ENCODE measurements at places on chromosomes 2 and 18.

DNA sequence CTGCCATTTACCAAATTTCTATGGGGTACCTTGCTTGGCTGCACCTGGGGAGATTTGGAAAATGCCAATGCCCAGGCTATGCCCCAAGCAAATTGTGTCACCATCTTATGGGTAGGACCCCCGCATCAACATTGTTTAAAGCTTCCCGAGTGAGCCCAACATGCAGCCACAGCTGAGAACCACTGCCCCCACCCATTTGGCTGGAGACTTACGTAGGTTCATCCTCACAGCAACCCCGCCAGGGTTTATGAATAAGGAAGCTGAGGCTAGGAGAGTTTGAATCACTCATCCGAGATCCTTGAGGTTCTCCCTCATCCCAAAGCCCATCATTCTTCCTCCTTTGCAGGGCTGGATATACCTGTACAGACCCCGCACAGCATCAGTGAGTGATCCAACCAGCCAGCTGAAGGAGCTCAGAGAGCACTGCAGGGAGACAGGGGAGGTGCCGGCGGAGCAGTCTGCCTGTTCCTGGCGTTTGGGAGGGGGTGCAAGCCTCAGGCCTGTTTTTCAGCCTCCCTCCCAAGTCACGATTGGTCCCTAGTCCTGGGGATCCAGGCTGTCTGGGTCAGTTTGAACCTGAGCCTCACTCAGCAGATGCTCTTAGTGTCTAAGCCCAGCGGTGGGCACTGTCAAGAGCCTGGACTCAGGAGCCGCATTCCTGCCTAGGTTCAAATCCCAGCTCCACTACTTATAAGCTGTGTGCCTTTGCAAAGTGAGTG is 164.9 kb downstream of the SMAD7 start:
- no peak for DNase-seq

DNA sequence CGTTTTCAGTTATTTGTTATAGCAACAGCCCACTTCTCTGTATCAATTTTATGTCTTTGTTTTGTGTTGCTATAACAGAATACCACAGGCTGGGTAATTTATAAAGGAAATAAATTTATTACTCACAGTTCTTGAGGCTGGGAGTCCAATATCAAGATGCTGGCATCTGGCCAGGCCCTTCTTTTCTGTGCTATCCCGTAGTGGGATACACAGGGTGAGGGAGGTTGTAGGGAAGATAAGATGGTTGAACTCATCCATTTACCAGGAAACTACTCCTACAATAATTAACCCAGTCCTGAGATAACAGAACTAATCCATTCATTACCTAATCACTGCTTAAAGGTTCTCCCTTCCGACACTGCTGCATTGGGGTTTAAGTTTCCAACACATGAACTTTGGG is 220.7 kb downstream of the TPGS2 start:
- DNase-seq, result no peak

GRCh38 chr18:23058746-23059415 is 76.4 kb upstream of the CABLES1 start:
- DNase-seq, result no peak

DNA sequence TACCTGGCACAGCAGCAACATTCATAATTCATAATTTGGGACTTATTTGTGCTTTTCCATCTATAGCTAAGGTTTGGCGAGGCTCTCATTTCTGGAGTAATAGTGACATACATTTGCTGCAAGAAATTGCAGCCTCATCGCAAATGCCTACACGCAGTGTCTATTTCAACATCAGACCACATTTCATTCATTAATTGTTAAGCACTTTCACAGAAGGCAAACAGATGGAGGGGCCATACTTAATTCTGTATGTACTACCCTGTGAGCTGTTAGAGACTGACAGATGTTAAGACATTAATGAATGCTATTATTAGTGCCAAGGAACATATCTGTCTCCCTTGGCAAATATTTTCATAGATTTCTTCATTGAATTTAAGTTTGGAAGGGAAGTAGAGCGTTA is 125.7 kb downstream of the UXS1 start:
- DNase-seq, result no peak

All from GM12865 (cell line).